H1 (cell line): ENCODE measurements at places on chromosomes 4 and X. TPM values are rescaled to one million over a fixed set of nuclear protein-coding genes. Genes with fewer than 3 reads are reported as not detected.

The PI4K2B gene
- total RNA-seq, result 15.8 and 16.2 TPM in 2 replicates

The GAK gene
- total RNA-seq, result 70.8 and 76.9 TPM in 2 replicates

The IL1RAPL1 gene
- total RNA-seq, result 0.29 and 0.35 TPM in 2 replicates

The FAM47A gene
- not detected in 2 replicates for total RNA-seq

The PAGE4 gene
- not detected in 2 replicates for total RNA-seq

The SPANXN4 gene
- total RNA-seq, result not detected in 2 replicates

The RAB39B gene
- 8.8 and 9.3 TPM in 2 replicates for total RNA-seq

The MAGEE1 gene
- 10.2 TPM in 2 replicates for total RNA-seq

The KCNIP4 gene
- total RNA-seq, result not detected in 2 replicates

The ASB5 gene
- not detected in 2 replicates for total RNA-seq

The UGT8 gene
- 24.0 and 26.9 TPM in 2 replicates for total RNA-seq

The NDST4 gene
- total RNA-seq, result not detected in 2 replicates

The AGA gene
- 8.1 and 8.5 TPM in 2 replicates for total RNA-seq

The MAGEB2 gene
- not detected in 2 replicates for total RNA-seq

The SCML2 gene
- total RNA-seq, result 18.9 and 21.3 TPM in 2 replicates

The DCAF12L1 gene
- total RNA-seq, result 4.5 and 5.3 TPM in 2 replicates

The SSX2B gene
- not detected in 2 replicates for total RNA-seq

The LRPAP1 gene
- total RNA-seq, result 101 and 106 TPM in 2 replicates

The RHOXF2 gene
- not detected in 2 replicates for total RNA-seq

The CABS1 gene
- total RNA-seq, result not detected in 2 replicates

The RNF128 gene
- total RNA-seq, result 2.0 TPM in 2 replicates

The CLCN4 gene
- 7.5 and 11.2 TPM in 2 replicates for total RNA-seq
